ELR (cell line): ENCODE measurements at places on chromosomes 1 and 21.

- DNase-seq = peak; percentile 52
These were observed 1.1 kb upstream of the ERRFI1 start for GRCh38 chr1:8026976-8027747.

- DNase-seq = peak; percentile 69
These were observed 229.6 kb upstream of the JUN start for GRCh38 chr1:59013276-59013927.

DNA sequence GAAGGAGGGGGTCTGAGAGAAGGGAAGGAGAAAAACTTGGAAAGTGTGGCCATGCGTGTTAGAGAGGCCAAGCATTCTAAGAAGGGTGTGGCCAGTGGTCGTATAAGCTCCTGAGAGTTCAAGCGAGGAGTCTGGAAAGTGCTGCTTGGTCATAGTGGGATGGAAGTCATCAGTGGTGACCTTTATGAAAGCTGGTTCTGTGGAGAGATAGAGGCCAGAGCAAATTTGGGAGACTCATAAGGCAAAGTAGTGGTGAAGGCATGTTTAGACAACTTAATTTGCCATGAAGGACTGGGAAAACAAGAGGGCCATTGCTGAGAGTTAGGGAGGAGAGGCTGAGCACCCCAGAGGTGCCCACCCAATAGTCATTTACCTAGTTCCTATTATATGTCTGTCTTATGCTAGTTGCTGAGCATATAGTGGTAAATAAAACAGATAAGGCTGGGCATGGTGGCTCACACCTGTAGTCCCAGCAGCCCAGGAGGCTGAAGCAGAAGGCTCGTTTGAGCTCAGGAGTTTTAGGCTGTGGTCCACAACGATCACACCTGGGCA is 1.9 kb downstream of the KLF17 start:
- no peak for DNase-seq

DNA sequence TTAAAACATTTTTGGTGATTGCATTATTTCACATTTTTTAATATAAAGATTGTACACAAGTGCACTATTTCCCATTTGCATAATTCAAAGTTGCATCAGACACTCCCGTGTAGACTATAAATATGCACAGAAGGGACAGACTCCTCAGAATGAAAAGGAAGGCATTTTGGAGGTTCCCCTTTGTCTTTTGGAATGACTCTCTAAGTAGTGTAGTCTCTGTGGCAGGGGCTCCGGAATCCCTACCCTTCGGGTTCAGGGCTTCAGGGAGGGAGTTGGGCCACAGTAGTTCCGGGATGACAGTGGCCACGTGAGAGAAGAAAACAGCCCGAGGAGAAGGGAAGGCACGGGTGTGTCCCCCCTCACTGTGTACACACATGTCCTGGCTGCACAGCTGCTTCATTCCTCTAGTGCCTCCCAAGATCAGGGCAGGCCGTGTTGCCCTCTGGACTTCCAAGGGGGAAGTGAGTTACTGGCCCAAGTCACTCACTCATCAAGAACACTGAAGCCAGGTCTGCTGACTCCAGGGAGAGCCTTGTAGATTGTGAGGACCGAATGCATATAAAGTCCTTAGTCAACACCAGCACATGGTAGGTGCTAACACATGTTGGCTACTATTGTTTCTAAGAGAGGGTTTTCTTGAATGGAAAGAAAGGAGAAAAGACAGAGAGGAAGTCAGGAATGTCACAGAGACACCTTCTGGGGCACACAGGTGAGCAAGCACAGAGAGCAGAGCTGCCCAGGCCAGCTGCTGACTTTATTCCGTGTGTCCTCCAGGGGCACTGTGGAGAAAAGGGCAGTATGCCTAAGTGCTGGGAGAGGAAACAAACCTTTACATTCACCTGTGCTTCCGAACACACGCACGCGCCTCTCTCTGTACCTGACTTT is 39.8 kb downstream of the LHX4 start:
- no peak for DNase-seq

GRCh38 chr1:213987422-213987926 is 299 bp upstream of the PROX1 start:
- peak; percentile 44 for DNase-seq

DNA sequence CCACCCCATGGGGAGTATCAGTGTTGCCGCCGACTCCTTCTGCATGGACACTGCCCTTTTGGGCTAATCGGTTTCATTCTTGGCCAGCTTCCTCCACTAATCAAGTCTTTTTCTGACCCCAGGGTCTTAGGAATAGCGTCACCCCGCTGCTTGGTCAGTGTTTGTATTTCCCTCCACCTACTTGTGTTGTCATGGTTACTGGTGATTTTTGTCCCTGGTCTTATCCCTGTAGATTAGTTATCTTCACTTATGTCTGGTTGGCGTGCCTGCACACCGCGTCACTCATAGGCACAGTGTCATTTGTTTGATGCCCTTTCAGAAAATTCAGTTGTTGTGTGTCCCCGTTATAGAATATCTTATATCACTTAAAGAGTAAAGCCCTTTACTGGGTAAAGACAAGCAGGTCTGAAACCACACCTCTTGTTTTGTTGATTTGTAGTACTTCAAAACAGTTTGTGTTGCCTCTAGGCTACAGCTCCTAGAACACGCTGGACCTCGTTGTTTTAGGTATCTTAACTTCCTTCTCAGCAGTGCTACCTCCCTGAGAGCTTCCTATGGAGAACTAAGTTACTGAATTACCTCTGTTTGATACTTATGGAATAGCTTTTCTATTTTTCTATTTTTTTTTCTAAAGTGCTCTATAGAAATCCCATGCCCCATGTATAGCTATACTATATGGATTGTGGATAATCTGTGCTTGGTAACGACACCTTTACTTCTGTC is 868 bp downstream of the PPP1R12B start:
- DNase-seq = peak; percentile 79

DNA sequence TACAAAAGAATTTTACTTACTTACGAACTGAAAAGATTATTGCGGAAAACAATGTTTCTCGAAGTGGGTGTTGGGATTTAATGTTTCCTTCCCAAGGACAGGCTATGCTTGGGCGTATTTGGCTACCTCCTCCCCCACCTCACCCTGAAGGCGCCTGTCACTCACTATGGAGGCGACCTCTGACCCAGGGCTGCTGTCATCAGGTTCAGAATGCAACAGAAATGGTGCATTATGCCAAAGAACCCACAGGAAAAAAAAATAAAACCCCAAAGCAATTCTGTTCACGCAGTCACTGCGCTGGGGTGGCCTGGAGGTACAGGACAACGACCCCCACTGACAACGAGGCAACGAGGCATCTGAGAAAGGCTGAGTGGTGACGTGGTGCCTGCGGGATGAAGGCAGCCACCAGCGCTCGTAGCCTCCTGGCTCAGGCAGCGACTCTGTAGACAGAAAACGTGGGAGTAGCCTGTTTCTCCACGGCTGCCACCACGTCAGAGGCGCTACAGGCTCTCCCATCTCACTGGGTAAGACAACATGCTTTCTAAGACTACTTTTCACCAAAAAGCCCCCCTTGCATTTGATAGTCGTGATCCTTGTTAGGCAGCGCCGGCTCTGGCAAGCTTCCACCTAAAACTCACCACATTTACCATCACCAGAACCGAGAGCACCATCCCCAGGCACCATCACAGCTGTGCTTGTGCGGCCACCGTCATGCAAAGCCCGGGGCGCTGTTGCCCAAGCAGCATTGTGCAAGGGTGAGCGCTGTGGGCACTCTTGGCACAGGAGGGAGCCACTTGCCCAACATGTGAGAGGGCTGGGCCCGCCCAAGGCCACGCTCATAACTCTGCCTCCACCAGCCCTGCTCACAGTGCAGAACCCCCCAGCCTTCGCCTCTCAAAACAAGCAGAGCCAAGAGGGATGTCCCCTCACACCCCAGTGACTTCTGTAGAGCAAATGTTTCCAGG is 14.3 kb downstream of the NADK start:
- DNase-seq = no peak

DNA sequence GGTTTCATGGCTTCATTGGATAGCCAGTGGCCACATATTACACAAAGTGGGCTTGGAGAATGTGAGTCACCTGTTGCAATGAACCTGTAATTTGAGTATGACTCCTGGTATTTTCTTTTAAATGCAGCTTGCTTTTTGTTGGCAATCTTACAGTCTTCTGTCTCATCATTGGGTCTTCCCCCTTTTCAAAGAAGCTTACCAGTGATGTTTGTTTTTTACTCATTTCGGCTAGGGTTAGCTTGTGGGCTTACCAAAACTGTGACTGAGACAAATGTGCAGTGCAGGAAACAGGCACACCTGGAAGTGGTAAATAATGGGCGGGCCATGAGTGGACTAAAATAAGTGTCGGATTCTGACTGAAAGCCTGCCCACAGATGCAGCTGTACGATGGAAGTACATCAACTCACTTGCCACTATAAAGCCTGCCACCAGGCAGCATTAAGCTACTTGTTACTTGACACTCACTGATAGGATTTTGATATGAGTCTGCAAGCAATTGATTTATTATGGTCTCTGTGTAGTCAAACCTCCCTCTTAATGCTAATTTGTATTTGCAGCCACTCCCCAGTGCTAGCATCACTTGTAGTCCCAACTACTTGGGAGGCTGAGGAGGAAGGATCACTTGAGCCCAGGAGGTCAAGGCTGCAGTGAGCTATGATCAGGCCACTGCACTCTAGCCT is 4.2 kb downstream of the HHAT start:
- no peak for DNase-seq
